Uterus (tissue), 4 donors: ENCODE measurements at places on chromosomes 12 and 14. TPM values are rescaled to one million over a fixed set of nuclear protein-coding genes. Genes with fewer than 3 reads are reported as not detected.

DNA sequence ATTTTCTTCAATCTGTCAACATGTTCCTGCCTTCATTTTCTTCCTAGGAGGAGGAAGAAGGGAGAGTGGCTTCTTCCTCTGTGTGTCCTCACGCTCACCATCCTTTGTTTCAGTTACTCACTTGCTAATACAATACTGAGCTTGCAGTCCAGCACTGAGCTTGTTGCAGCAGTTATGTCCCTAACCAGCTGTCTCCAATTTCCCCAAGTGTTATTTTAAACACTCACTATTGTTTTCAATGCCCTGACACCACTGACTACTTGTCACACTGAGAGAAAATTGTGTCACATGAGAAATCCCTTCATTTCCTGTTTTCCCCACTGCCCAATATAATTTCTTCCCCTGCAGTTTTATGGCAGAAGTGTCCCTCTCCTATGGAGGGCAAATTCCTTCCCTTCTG, 53.4 kb downstream of the HSD17B6 start:
- DNase-seq = no peak

DNA sequence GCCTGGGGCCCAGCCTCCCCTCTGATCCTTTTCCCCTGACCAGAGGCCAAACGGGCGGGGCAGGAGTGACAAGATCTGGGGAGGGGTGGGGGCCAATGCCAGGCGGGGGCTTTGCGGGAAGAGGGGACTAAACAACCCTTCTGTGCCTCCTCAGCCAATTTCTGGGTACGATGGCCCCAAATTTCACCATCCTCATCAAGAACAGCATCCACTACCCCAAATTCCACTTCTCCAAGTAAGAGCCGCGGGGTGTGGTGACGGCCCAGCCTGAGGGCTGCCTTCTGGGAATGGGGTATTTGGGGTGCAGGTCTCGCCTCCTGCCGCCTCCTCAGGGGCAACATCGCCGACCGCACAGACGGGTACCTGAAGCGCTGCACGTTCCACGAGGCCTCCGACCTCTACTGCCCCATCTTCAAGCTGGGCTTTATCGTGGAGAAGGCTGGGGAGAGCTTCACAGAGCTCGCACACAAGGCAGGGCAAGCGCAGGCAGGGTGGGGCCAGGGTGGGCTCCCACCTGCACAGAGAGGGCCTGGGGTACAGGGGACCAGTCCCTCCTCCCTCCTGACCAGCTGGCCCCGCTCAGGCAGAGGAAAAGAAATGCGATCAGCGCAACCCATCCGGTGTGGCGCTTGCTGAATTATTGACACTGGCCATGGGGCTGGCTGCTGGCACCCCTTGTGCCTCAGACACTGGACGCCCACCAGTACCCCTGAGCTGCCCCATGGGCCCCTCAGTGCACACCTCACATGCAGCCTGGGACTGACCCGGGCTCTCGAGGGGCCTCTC, 1.7 kb downstream of the P2RX2 start:
- no peak for DNase-seq

GRCh38 chr12:4356041-4356327, 23.5 kb downstream of the FGF23 start:
- no peak for DNase-seq

GRCh38 chr12:93015871-93016751, 87.0 kb upstream of the EEA1 start:
- no peak for DNase-seq

- peak; percentile 66 for DNase-seq
Measured at GRCh38 chr12:53097564-53098353, at the start of gene IGFBP6. Gene IGFBP6 (plus strand): TSS chr12:53097667. CDS start chr12:53097718, 51 bp downstream.

DNA sequence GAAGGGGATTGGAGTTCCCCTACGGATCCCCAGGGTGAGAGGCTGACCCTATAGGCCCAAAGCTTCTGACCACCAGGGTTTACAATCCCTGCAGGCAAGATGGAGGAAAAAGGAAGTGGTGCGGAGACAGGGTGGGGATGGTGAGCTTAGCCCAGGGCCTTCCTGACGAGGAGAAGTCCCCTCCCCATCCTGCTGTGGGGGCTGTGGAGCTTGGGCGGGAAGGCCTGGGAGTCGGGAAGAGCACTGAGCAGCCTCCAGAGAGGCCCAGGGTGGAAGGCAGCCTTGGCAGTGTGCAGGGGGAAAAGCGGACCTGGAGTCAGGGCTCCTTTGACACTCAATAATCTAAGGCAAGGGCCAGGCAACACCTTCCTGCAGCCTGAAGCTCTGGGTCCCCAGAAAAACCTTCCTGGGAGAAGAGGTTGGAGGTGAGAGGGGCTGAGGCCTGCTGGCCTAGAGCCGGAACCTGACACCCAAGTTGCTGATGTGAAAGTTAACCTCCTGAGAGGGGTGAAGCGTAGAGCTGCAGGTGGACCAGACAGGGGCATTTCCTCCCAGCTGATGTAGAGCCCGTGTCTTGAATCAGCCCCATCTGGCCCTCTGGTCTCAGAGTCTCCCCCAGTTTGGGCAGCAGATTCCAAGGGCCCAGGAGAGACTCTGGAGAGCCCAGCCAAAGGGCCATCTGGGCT, 6.0 kb downstream of the HDAC7 start:
- DNase-seq = no peak

DNA sequence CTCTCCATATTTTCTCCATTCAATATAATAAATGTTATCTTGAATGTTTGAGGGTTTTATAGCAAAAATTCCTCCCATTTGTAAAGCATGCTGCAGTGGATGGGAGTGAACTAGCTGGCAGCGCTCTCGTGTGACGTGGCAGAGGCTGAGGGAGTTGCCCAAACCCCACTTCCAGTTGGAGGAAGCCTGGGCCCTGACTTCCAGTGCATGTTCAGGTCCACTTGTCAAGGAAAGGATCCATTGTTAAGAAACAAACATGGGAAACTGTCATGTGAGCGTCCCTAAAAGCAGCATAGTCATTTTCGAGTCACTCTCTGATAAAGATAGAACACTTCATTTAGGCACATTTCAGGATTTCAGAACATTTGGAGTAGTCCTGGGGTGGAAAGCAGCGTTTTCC, 116.6 kb downstream of the SLC25A47 start:
- peak; percentile 76 for DNase-seq

DNA sequence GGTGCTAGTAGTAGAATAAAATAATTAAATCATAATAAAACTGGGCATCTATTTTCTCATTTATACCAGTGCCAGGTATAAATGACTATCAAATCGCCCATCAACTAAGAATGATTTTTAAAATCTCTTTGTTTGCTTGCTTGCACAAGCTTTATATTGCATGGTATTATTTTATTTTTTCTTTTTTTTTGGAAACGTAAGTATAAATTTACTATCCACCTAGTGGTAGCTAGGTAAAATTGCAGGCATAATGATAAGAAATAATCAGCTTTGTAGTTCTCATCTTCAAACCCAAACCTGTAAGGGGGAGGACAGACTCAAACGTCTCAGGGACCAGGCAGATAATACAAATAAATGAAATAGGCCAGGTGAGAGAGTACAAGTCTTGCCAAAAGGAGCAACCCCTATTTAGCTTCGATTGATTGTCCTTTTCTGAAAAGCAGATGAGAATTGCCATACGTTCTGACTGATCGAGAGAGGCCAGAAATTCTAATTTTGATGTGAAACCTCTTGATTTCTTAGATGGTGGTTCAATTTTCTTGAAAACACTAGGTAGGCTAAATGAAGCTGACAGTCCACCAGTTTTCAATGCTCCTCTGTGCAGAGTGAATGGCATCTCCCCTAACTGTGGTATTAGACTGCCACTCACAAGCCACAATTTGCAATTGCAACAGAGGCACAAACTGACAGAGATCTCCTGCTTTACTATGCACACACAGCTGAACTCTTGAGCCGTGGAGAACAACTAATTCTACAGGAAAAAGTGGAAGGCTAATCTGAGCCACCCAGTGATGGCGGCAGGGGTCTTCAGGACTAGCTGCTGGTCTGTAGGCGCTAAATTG, 189.3 kb downstream of the DACT1 start:
- DNase-seq = no peak

DNA sequence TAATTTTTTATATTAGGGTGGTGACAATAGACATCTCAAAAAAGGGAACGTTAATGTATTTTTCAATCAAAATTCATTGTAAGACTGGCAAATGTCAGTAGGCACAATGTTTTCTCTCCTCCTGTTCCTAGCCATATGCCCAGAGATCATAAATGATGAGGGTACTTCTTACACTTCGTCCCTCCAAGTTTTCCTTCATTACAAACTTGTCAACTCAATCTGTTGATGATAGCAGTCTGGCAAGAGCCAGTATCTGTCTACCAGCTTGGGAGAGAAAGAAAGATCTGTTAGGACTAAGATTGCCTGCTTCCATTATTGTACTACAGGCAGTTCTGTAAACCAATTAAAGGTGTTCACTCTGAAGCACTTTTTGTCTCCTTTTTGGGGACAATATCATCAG, 130.9 kb upstream of the DAAM1 start:
- no peak for DNase-seq

DNA sequence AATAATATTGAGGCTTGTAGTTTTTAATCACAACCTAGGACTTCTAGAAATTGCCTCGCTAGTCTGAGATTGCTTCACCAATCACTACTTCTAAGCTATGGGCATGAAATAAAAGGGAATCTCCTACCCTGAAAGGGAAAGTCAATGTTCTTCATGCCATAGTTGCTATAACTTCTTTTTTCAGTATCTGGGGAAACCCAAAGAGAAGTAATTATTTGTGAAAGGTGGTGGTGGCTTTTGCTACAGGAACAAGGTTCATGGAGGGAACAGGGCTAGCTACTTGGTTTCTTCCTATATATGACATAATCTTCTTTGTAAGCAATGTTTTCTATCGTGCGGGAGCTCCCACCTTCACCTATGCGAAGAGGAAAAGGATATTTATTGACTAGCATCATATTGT, 61.6 kb upstream of the DNM1L start:
- no peak for DNase-seq

GRCh38 chr12:56980941-56981530, 23.6 kb upstream of the RDH16 start:
- no peak for DNase-seq

DNA sequence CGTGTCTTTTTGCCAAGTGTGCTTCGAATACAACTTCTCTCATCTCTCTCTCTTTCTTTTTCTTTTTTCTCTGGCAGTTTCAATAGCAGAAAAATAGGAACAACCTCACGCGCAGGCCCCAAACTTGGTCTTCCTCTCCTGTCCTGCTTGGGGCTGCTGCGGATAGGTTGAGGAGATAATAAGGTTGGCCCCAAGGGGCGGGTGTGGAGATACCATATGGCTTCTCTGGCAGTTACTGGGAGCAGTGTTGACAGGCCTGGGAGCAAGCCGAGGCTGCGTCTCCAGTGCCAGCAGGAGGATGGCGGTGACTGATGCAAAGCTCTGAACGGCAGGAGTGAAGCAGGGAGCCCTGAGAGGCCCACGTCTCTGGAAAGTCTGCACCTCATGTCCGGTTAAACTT, 89.5 kb upstream of the MANSC4 start:
- no peak for DNase-seq

DNA sequence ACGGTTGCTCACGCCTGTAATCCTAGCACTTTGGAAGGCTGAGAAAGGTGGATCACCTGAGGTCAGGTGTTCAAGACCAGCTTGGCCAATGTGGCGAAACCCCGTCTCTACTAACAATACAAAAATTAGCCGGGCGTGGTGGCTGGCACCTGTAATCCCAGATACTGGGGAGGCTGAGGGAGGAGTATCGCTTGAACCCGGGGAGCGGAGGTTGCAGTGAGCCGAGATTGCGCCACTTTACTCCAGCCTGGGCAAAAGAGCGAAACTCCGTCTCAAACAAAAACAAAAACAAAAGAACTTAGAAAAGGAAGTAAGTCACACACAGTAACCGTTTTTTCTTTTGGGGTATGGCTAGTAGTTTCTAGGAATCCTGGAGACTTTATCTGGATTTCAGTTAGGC, 1.7 kb upstream of the PALS1 start:
- DNase-seq = no peak

- no peak for DNase-seq
Measured at GRCh38 chr14:62162998-62163589, 400.9 kb downstream of the SNAPC1 start.

- no peak for DNase-seq
Measured at GRCh38 chr14:53793790-53794505, 162.7 kb downstream of the BMP4 start.

DNA sequence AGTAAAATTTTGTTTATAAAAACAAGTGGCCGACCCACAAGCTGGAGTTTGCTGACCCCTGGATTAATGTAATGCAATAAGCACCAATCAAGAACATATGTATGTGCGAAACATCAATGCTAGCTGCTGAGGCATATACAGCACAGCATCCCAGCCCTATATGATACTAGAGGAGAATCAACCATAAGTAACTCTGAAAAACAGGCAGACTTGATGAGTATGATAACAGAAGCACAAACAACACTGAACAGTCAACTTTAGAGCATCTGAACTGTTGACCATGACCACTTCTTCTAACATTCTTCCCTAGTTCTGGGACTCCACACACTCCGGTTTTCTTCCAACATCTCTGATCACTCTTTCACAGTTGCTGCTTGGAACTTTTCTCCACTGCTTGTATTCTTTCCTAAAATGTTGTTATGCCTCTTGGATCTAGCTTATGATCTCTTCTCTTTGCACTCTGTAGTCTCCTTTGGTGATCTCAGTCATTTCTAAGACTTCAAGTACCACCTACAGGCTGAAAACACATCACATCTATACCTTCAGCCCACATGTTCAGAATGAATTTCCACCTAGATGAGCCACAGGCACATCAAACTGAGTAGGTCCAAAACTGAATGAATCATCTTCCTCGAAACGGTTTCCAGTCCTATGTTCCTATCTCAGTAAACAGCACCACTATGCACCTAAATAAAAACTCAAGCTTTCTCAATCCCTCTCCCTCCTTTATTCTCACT, 57.2 kb downstream of the STXBP6 start:
- no peak for DNase-seq

GRCh38 chr14:36663404-36664321, 2.0 kb downstream of the PAX9 start:
- DNase-seq = no peak

- DNase-seq = no peak
Measured at GRCh38 chr14:90897022-90897421, 80.8 kb upstream of the TTC7B start.

- no peak for DNase-seq
Measured at GRCh38 chr14:64910847-64911495, 3.3 kb upstream of the CHURC1 start.

- DNase-seq = no peak
Measured at GRCh38 chr14:58701156-58701555, 63.4 kb downstream of the DACT1 start.

- no peak for DNase-seq
Measured at GRCh38 chr12:120959111-120959878, 19.0 kb upstream of the HNF1A start.

GRCh38 chr12:101372431-101372830, 35.1 kb downstream of the ARL1 start:
- DNase-seq = no peak

GRCh38 chr14:55255979-55256378, 15.2 kb upstream of the FBXO34 start:
- DNase-seq = no peak

- no peak for DNase-seq
Measured at GRCh38 chr12:114342656-114343055, 63.3 kb downstream of the TBX5 start.

GRCh38 chr12:42589465-42590329, at the start of gene PRICKLE1:
Gene PRICKLE1 (minus strand): TSS chr12:42589746. CDS start chr12:42472516, 117,230 bp downstream.
- peak; percentile 55 for DNase-seq

GZMB gene
- 2.8 TPM for total RNA-seq

NTN4 gene
- 17.4 TPM for total RNA-seq

ADSS1 gene
- 7.0 TPM for total RNA-seq

DYRK4 gene
- total RNA-seq = 45.0 TPM

CACNA1C gene
- total RNA-seq = 45.3 TPM

PTPRO gene
- total RNA-seq = 15.3 TPM

CLEC14A gene
- total RNA-seq = 161 TPM

ABCD2 gene
- 2.2 TPM for total RNA-seq

FOS gene
- total RNA-seq = 1,111 TPM

KRT86 gene
- not detected for total RNA-seq
